ENCODE measurements at places on chromosomes 5 and 9.

- DNase-seq: no peak
These were observed 97.9 kb downstream of the CHSY3 start for GRCh38 chr5:130002183-130002582.

- DNase-seq: peak; percentile 40
These were observed 51.2 kb upstream of the GGTA1 start for GRCh38 chr9:121550569-121551512.

DNA sequence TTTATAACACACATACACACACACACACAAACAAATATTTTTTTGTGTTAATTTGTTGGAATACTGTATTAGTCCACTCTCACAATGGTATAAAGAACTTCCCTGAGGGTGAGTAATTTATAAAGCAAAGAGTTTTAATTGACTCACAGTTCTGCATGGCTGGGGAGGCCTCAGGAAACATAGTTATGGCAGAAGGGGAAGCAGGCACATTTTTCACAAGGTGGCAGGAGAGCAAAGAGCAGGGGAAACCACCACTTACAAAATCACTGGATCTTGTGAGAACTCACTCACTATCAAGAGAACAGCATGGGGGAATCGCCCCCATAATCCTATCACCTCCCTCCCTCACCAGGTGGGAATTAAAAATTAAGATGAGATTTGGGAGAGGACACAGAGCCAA lies 205.4 kb upstream of the PTPRD start:
- DNase-seq: no peak

GRCh38 chr5:89350684-89351083 lies 467.7 kb upstream of the MEF2C start:
- no peak for DNase-seq

Measured in HCT116 (cell line).